ENCODE measurements at places on chromosomes 11 and 22. TPM values are rescaled to one million over a fixed set of nuclear protein-coding genes. Genes with fewer than 3 reads are reported as not detected.

PYGM gene
- total RNA-seq: 0.21 TPM

TUBA8 gene
- not detected for total RNA-seq

OR8K1 gene
- total RNA-seq: not detected

KRTAP5-1 gene
- not detected for total RNA-seq

PRR5L gene
- total RNA-seq: 51.8 TPM

HBB gene
- total RNA-seq: not detected

BIK gene
- 61.0 TPM for total RNA-seq

C22orf31 gene
- not detected for total RNA-seq

RIMBP3C gene
- total RNA-seq: 0.21 TPM

UPK2 gene
- not detected for total RNA-seq

API5 gene
- total RNA-seq: 86.5 TPM

ESAM gene
- not detected for total RNA-seq

DEFB131B gene
- not detected for total RNA-seq

CRYBB2 gene
- not detected for total RNA-seq

OR52N4 gene
- total RNA-seq: not detected

GTSE1 gene
- total RNA-seq: 0.21 TPM

MS4A4E gene
- total RNA-seq: not detected

PIH1D2 gene
- 0.72 TPM for total RNA-seq

DNAJB7 gene
- total RNA-seq: not detected

C22orf23 gene
- not detected for total RNA-seq

SCGB2A2 gene
- not detected for total RNA-seq

SCN2B gene
- total RNA-seq: 0.24 TPM

OR8K3 gene
- total RNA-seq: not detected

SLC36A4 gene
- total RNA-seq: 8.3 TPM

TH gene
- 0.48 TPM for total RNA-seq

PDGFB gene
- 21.2 TPM for total RNA-seq

C11orf42 gene
- not detected for total RNA-seq

MS4A4A gene
- not detected for total RNA-seq

MAPK12 gene
- 27.7 TPM for total RNA-seq

SYT7 gene
- 17.6 TPM for total RNA-seq

DDI1 gene
- total RNA-seq: not detected

SBF1 gene
- total RNA-seq: 102 TPM

PSMD13 gene
- 129 TPM for total RNA-seq

KDM4D gene
- total RNA-seq: 1.1 TPM

PLAAT3 gene
- total RNA-seq: 15.9 TPM

CACNA1I gene
- total RNA-seq: not detected

SEPTIN3 gene
- not detected for total RNA-seq

DEUP1 gene
- not detected for total RNA-seq

SCO2 gene
- total RNA-seq: 10.2 TPM

All from tracheal epithelial cell (primary cell).